ENCODE measurements at places on chromosomes 16 and 17.

DNA sequence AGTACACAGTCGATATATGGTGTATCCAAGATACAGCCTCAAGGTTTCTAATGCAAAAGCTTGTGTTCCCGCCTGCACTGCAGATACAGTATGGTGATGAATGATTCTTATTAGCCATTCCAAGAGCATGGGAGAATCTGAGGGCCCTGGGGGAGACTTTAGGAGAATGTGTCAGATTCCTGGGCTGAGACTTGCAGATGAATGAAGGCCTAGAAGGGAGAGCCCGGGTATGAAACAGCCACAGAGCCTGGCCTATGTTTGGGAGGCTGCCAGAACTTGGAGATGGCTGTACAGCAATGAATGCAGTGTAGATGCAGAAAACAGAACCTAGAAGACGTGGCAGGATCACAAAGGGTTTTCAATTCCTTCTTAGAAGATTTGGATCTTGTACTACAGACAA, 510.7 kb downstream of the HAPSTR1 start:
- no peak for DNase-seq

DNA sequence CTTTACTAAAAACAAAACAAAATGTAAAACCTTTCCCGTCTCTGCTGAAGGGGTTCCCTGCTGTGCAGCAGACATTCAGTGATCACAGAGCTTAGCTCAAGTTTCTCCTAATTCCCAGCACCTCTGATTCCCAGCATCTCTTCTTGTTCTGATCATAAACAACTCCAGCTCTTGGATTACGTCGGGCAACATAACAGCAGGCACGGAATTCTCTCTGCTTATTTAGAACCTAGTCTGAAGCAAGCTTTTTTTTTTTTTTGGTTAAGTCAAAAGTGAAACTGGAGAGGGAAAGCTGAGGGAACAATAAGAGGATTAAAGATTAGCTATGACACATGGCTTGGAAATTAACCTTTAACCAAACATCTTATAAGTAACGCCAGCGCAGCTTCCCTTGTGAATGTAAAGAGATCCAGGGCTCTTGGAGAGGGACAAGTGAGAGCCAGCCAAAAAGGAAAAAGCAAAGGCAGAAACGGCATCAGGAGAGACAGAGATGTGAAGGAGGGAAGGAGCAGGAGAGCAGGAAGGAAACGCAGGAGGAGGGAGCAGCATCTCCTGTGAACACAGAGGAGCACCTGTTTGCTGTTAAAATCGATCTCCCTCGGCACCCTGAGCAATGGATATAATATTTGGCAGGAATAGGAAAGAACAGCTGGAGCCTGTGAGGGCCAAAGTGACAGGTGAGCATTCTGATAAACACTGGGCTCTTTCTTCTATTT, at the start of gene BCO1:
BCO1 (plus strand) TSS at position 394 of the 716 bp plus-strand sequence; CDS start at position 614, 220 bp downstream.
- DNase-seq, result peak; percentile 53

GRCh38 chr17:69732272-69732918, 317.9 kb downstream of the MAP2K6 start:
- DNase-seq, result no peak

DNA sequence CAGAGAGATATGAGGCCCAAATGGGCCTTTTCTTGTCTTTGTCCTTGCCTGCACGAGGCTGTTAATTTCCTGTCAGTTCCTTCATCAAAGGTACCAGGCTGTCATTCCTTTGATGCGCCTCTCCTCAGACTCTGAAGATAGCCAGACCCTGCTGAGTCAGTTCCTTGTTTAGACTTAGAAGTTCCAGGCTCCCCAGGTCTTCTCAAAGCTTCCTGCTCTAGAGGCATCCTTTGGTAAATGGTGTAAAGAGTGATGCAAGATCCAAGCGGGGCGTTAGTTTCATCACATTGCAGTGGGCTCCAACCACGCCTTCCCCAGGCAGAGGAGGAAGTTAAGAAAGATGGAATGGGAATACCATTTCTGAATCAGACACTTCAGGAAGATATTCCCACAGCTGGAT, 4.0 kb upstream of the CDH11 start:
- no peak for DNase-seq

Measured in right hindlimb (tissue), 1 donor.